ENCODE measurements at places on chromosomes 12 and 14. TPM values are rescaled to one million over a fixed set of nuclear protein-coding genes. Genes with fewer than 3 reads are reported as not detected.
A peak's percentile ranks its signal among the peaks of the same experiment; 100 is the strongest.

Gene DEGS2
- total RNA-seq, result 2.8 TPM

Gene TAS2R10
- total RNA-seq, result not detected

Gene MYF6
- total RNA-seq, result not detected

Gene ANO2
- not detected for total RNA-seq

Gene PLEKHH1
- total RNA-seq, result 4.1 TPM

Gene MEG3
- not detected for total RNA-seq

Gene TAS2R31
- total RNA-seq, result 0.44 TPM

Gene DTD2
- 21.6 TPM for total RNA-seq

Gene SERPINA12
- total RNA-seq, result not detected

Gene BAZ1A
- 53.9 TPM for total RNA-seq

DNA sequence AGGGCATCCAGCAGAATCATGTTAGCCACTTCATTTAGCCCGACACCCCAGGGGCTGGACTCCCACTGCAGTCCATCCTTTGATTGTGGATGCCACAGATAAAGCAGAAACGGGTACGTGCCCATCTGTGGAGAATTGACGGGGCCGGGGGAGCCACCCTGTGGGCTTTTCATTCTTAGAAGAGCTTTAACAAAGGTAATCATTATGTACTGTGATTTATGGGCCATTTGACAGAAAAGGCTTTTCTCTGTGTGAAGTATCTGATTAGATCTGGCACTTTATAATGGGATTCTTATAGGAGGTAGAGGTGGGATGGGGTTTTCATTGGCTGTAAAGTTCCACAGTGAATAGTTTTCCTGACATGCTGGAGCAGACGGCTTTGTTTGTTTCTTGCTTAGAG lies 40.4 kb downstream of the AACS start:
- H3K4me1 ChIP-seq, result no peaks in the 10 kb centered on the region
- H3K36me3 ChIP-seq, result peaks cover 21% of the 10 kb centered on the region
- no peak overlapping the region for H3K4me3 ChIP-seq

- peaks cover 28% of the 10 kb centered on the region for H3K36me3 ChIP-seq
- no peak for DNase-seq
- peak overlapping the region; percentile 6 for H3K27ac ChIP-seq
- H3K4me1 ChIP-seq, result peaks cover 33% of the 10 kb centered on the region
Measured at GRCh38 chr12:89645434-89645833, 63.2 kb downstream of the ATP2B1 start.

DNA sequence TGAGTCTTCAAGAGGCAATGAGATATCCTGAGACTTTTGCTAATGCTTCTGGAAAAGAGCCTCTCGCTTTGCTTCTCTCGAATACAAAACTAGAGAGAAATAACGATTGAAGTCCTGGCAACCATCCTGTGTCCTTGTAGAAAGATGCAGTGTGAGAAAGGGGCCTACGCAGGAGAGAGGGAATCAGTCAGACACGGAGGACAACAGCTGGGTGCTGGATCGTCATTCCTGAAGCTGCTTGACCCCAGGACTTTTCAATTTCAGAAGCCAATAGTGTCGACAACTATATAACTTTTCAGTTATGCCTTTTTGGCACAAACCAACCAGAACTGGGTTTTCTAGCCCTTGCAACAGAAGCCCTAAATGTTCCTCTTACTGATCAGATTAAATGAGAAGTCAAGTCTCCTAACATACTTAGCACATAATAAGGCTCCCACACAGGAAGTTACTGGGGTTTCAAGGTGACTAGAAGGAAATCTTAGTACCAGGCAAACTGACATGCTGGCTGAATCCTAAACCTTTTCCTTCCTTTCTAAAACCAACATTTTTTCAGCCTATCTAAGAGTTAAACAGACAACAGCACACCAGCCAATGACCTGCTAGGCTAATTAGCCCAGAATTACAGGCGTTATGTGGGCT lies 755.6 kb downstream of the MED13L start:
- no peaks in the 10 kb centered on the region for H3K27me3 ChIP-seq
- no peak overlapping the region for H3K27ac ChIP-seq

- H3K27me3 ChIP-seq, result peaks cover 2% of the 10 kb centered on the region
- no peaks in the 10 kb centered on the region for H3K36me3 ChIP-seq
- H3K27ac ChIP-seq, result no peak overlapping the region
- no peak for DNase-seq
- no peaks in the 10 kb centered on the region for H3K4me1 ChIP-seq
Measured at GRCh38 chr12:125652681-125653080, 587.4 kb downstream of the AACS start.

DNA sequence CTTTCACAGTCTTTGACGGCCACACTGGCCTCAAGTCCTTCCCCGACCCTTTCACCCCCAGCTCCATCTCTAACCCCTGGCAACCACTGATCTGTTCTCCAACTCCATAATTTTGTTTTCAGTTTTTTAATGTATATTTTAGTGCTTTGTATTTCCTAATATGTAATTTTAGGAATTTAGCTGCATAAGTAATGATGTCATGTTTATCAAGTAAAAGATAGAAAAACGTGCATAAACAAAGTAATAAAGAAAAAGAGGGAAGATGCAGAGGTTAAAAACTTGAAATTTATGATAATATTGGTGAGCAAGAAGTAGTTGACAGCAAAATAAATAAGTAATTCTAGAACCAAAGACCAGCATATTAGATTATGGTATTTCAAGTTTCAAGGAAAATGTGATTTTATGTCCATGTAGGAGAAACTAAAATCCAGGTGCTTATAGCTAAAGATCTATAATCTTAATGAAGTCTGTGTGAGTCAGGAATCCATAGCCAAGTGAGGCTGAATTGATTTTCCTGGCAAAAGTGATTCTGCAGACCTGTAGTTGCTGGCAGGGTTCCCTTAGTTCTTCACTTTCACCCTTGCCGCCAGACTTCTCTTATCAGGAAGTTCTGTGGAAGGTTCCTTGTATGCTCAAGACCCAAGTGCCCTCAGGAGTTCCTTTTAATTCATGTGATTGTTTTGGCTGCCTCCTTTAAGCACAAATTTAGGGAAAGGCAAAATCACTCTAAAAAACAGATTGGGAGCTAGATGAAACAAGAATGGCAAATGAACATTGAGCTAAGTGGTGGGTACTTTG lies 24.4 kb downstream of the FBXW8 start:
- H3K27ac ChIP-seq, result no peak overlapping the region
- H3K36me3 ChIP-seq, result peaks cover 20% of the 10 kb centered on the region
- H3K27me3 ChIP-seq, result no peaks in the 10 kb centered on the region
- H3K4me1 ChIP-seq, result no peaks in the 10 kb centered on the region

DNA sequence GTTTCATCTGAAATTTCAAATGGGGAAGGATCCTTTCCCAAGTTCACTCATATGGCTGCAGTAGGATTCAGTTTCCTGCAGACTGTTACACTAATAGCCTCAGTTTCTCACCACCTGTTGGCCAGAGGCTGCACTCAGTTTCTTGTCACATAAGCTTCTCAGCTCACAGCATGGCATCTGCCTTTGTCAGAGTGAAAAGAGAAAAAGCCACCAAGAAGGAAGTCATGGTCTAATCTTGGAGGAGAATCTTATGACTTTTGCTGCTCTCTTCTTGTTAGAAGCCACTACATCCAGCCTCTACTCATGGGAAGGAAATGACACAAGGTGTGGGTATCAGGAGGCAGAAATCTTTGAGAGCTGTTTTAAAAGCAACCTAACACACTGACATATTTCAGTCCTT lies 39.4 kb upstream of the BTG1 start:
- H3K27ac ChIP-seq, result peak overlapping the region; percentile 64
- peak; percentile 34 for DNase-seq
- no peaks in the 10 kb centered on the region for H3K36me3 ChIP-seq
- H3K4me3 ChIP-seq, result peak overlapping the region; percentile 11
- H3K4me1 ChIP-seq, result peaks cover 48% of the 10 kb centered on the region

GRCh38 chr12:4068981-4069669 lies 195.9 kb upstream of the PARP11 start:
- H3K27ac ChIP-seq, result no peak overlapping the region
- DNase-seq, result no peak
- peaks cover 7% of the 10 kb centered on the region for H3K4me1 ChIP-seq
- H3K36me3 ChIP-seq, result no peaks in the 10 kb centered on the region
- no peak overlapping the region for H3K4me3 ChIP-seq
- peaks cover 1% of the 10 kb centered on the region for H3K27me3 ChIP-seq

DNA sequence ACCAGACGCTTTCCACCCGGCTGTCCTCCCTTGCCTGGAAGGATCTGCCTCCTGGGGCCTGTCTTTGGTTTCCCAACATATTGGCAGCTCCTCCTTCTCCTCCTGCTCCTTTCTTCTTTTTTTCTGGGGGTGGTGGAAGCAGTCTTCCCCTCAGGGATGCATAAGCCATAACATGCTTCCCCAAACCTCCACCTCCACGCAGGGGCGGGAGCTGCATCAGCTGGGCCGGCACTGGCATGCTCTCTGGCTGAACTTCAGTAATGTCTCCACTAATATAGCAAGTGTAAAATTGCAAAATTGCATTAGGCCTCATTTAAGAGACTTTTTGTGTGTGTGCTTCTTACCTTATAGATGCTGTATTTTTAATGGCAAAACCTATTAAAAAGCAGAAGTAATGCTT lies 58.6 kb downstream of the GLT1D1 start:
- no peak for DNase-seq
- no peak overlapping the region for H3K27ac ChIP-seq
- H3K36me3 ChIP-seq, result no peaks in the 10 kb centered on the region

DNA sequence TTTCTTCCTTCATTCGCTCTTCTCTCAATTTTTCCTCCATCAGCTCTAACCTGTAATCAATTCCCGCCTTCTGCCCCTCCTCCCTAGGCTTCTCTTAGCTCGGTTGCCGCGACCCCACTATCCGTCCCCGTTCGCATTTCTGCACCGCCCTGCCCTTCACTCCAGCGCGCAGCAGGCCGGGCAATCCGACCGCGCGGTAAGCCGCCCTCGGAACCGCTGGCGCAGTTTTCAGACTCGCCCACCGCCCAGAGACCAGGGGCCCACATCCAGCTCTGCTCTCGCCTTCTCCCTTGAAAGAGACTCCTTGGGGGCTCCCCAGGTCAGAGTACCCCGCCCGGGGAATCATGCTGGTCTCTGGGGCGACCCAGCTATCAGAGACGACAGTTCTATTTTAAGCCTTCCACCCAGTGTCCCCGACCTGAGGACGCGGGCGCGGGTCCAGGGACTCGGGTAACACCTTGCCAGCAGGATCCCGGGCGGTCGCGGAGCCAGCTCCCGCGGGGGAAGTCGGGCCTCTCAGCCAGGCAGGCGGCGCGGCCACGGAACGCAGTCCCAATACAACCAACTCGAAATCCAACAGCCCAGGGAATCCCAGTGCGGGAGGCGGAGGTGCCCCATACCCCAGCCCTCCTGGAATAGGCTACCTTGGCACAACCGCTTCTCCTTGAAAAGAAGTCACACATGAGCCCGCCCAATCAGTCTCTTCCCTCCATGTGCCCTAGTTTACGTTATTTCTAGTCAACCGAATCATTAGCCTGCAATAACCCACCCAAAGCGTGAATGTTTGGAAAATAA lies 5.7 kb upstream of the SLC38A4 start:
- H3K36me3 ChIP-seq, result no peaks in the 10 kb centered on the region
- peaks cover 12% of the 10 kb centered on the region for H3K4me1 ChIP-seq

GRCh38 chr12:101945369-101946232 lies 68.2 kb downstream of the DRAM1 start:
- H3K36me3 ChIP-seq, result no peaks in the 10 kb centered on the region
- no peak overlapping the region for H3K27ac ChIP-seq
- DNase-seq, result no peak
- no peak overlapping the region for H3K4me3 ChIP-seq
- peaks cover 3% of the 10 kb centered on the region for H3K27me3 ChIP-seq
- H3K4me1 ChIP-seq, result no peaks in the 10 kb centered on the region

- H3K36me3 ChIP-seq, result no peaks in the 10 kb centered on the region
- peaks cover 4% of the 10 kb centered on the region for H3K27me3 ChIP-seq
- no peaks in the 10 kb centered on the region for H3K4me1 ChIP-seq
- H3K27ac ChIP-seq, result no peak overlapping the region
- no peak overlapping the region for H3K4me3 ChIP-seq
- DNase-seq, result no peak
Measured at GRCh38 chr12:131407221-131408035, 303.5 kb upstream of the SFSWAP start.

- peaks cover 13% of the 10 kb centered on the region for H3K4me1 ChIP-seq
- no peaks in the 10 kb centered on the region for H3K27me3 ChIP-seq
- no peak overlapping the region for H3K4me3 ChIP-seq
- H3K36me3 ChIP-seq, result peaks cover 40% of the 10 kb centered on the region
- H3K27ac ChIP-seq, result peak overlapping the region; percentile 52
- no peak for DNase-seq
Measured at GRCh38 chr14:99426265-99426664, 54.4 kb downstream of the SETD3 start.

GRCh38 chr12:41739066-41739465 lies 405.6 kb downstream of the GXYLT1 start:
- H3K27ac ChIP-seq, result no peak overlapping the region
- DNase-seq, result no peak
- no peaks in the 10 kb centered on the region for H3K4me1 ChIP-seq
- H3K36me3 ChIP-seq, result no peaks in the 10 kb centered on the region
- H3K27me3 ChIP-seq, result no peaks in the 10 kb centered on the region
- H3K4me3 ChIP-seq, result no peak overlapping the region

GRCh38 chr14:61226015-61226654 lies 55.0 kb downstream of the TMEM30B start:
- H3K27me3 ChIP-seq, result peaks cover 27% of the 10 kb centered on the region
- no peak for DNase-seq
- no peak overlapping the region for H3K27ac ChIP-seq

DNA sequence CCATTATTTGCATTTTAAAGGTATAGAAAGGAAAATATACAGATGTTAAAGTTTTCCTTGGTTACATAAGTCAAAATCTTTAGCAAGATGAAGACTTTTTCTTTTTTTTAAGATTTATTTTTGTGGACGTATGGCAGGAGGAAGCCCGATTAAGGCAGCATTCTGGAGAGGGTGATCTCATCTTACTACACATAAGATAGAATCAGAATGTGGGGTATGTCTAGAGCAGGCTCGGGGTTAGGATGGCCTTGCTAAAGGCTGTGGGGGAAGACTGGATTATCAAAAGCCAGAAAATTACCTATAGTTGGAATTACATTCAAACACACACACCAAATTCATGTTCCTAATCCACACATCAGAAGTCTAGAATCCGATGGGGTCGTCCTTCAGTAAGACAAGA lies 79.6 kb upstream of the OTOGL start:
- no peaks in the 10 kb centered on the region for H3K4me1 ChIP-seq
- peaks cover 5% of the 10 kb centered on the region for H3K27me3 ChIP-seq
- DNase-seq, result no peak

- peaks cover 39% of the 10 kb centered on the region for H3K4me1 ChIP-seq
- peaks cover 46% of the 10 kb centered on the region for H3K36me3 ChIP-seq
- peak; percentile 52 for DNase-seq
- H3K4me3 ChIP-seq, result peak overlapping the region; percentile 93
- H3K27me3 ChIP-seq, result no peaks in the 10 kb centered on the region
Measured at GRCh38 chr14:64388533-64389285, 556 bp downstream of the MTHFD1 start.

- H3K4me3 ChIP-seq, result peak overlapping the region; percentile 71
- peak; percentile 36 for DNase-seq
- peaks cover 22% of the 10 kb centered on the region for H3K4me1 ChIP-seq
- H3K36me3 ChIP-seq, result no peaks in the 10 kb centered on the region
Measured at GRCh38 chr12:62190689-62191490, 69.3 kb upstream of the USP15 start.
